ENCODE measurements at places on chromosomes 4 and X. TPM values are rescaled to one million over a fixed set of nuclear protein-coding genes. Genes with fewer than 3 reads are reported as not detected.

The TCEAL7 gene
- 24.0 TPM for polyA plus RNA-seq

The CHIC1 gene
- polyA plus RNA-seq = 5.3 TPM

The TDO2 gene
- 1.7 TPM for polyA plus RNA-seq

The KLB gene
- polyA plus RNA-seq = 1.1 TPM

The GJB1 gene
- not detected for polyA plus RNA-seq
